ENCODE measurements at places on chromosomes 7 and 10. TPM values are rescaled to one million over a fixed set of nuclear protein-coding genes. Genes with fewer than 3 reads are reported as not detected.

CCDC136 gene
- 11.3 TPM for total RNA-seq

VWDE gene
- 4.2 TPM for total RNA-seq

ICA1 gene
- total RNA-seq: 1.3 TPM

CCDC3 gene
- total RNA-seq: 0.07 TPM

PARD3 gene
- 0.64 TPM for total RNA-seq

STK31 gene
- total RNA-seq: 0.07 TPM

UCMA gene
- not detected for total RNA-seq

CCL24 gene
- total RNA-seq: not detected

OR2A7 gene
- total RNA-seq: 3.9 TPM

AGAP5 gene
- 12.2 TPM for total RNA-seq

CPA2 gene
- total RNA-seq: not detected

KIAA1549 gene
- 0.45 TPM for total RNA-seq

SEMA4G gene
- 1.0 TPM for total RNA-seq

PPP1R17 gene
- total RNA-seq: not detected

BZW2 gene
- 53.6 TPM for total RNA-seq

OR13A1 gene
- total RNA-seq: not detected

WDFY4 gene
- 1.0 TPM for total RNA-seq

FRMD4A gene
- total RNA-seq: 0.05 TPM

HMX3 gene
- total RNA-seq: not detected

HABP2 gene
- total RNA-seq: not detected

EIF4H gene
- total RNA-seq: 291 TPM

OGDHL gene
- total RNA-seq: 0.20 TPM

PPP1R3C gene
- total RNA-seq: not detected

ITGB8 gene
- total RNA-seq: not detected

ITGA8 gene
- total RNA-seq: not detected
